ENCODE measurements at places on chromosomes 3 and 15.

DNA sequence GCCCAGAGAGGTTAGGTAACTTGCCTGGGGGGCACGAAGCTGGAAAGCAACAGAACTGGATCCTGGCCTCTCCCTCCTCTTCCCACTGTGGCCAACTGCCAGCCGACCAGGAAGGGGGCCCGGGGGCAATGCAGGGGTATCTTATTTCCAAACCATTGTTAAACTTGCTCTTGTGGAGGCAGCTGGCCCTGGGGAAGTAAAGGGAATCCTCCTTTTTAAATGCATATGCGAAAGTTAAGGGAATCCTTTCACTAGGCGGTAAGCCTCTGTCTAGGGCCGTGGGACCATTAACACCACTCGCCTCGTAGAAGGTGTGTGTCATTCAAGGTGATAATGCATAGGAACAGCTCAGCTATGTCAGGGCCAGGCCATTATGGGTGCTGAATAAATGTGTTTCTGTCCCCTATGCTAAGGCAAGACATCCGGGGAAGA is 68.6 kb downstream of the ST6GAL1 start:
- no peak for DNase-seq

DNA sequence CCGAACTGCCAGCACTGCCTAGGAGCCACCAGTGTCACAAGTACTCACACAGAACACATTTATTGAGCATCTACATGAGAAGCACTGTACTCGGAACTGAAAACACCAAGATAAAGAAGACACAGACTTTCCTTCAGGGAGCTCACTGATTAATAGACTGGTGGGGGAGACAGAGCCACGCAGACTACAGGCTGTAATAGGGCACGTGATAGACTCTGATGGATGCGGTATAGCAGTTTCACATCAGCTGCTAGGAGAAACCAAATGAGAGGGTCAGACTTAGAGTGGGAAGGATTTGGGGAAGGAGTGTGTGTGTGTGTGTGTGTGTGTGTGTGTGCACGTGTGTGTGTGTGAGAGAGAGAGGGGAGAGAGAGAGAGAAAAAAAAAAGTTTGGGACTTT is 12.1 kb downstream of the EPHB1 start:
- DNase-seq, result peak; percentile 18

DNA sequence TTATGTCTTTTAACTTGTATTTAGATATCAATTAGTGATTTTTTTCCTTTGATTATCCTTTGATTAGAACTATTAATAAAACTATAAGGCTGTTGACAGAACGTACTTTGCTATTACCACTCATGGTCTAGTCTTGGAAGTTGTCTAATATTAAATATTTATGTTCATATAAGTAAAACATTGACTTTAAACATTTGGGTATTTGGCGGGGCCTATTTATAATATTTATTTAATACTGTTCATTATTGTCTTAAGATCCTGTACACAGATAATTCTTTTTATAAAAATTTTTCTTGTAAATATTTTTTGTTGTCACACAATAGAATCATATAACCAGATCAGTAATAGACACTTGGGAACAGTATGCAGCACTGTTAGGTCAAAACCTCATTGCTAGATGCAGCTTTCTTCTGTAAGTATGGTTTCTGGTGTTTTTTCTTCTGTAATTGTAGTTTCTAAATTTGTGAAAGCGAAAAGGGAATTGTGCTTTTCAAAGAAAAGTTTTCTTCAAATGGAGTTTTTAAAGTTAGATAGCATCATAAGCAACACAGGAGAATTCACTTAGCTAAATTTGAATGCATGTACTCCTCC is 93.4 kb downstream of the FNDC3B start:
- DNase-seq, result no peak

GRCh38 chr15:92316586-92317295 is 76.9 kb upstream of the ST8SIA2 start:
- DNase-seq, result no peak

DNA sequence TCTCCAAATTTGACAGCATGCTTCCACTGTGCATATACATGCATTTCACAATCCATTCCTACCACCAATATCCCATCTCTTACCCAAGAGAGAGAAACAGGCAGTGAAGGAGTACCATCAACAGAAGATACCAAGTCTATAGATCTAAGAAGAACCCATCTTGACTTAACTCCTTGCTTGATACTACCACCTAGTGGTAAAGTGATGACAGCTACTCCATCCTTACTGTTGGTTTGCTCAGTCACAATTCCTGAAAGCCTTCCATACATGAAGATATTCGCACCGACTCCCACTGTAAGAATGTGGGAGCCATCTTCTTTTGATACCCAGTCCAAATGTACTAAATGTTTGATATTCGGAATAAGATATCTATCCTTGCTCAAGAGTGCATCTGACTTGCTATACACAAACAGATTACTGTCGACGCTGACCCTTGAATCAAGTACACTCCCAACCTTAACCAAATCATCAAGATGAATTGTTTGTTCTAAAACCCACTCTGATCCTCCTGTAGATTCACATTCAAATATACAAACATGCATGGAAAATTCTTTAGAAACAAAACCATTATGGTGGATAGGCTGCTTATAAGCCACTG is 123.1 kb downstream of the DMXL2 start:
- peak; percentile 24 for DNase-seq

DNA sequence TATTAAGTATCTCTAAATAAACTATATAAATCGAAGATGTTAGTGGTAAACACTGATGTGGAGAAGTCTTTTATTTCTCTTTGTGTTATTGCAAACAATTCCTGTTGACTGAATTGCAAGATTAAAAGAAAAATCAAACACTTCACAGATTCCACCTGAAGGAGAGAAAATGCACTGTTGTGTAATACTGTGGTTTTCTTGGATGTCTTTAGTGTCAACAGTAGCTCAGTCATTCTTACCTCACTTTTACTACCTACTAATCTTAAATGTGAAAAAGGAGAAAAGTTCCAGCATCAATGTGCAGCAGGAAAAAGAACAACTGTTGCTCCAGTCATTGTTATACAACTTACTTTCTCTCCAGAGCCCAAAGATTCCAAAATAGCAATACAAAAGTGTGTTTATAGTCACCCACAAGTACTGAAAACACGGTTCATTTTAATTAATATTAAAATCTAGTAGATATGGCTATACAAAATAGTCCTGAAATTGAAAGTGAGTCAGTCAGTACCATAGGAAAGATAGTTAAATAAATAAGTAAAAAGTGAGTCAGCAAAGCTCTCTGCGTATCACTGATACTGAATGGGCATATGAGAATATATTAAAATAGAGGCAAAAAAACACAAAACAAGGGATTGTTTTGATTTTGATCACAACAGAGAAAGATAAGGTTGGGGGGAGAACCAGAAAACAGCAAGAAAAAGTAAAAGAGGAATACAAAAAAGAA is 90.5 kb upstream of the CSPG5 start:
- no peak for DNase-seq

DNA sequence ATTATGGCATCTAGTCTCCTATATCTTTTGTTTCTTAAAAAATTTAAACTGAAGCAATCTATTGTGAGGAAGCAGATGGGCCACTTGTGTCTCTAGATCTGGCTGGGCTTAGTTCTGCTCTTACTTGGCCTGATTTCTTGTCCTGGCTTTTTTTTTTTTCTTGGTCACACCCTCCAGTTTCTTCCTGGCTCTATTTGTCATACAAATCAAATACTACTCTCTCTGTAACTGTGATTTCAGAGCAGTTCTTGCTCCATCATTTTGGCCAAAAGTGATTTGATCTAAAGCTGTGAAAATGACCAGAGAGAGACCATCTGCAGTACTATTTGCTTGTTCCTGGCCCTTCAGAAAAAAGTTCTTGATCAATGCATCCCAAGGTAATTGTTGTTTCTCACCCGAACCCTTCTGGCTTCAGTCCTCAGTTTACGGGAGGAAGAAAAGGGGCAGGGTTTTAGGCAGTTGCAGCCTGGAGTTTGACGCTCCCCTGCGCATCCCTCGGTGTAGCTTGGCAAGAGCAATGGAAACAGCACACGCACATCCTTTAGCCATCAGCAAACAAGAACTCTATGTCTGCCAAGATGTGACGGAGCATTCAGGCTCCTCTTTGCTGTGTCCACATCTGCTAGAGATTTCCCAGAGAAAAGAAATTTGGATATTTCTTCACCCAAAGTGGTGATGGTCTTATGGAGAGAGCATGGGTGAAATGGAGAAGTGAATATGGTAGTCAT is 31.6 kb downstream of the CHST2 start:
- DNase-seq, result no peak

DNA sequence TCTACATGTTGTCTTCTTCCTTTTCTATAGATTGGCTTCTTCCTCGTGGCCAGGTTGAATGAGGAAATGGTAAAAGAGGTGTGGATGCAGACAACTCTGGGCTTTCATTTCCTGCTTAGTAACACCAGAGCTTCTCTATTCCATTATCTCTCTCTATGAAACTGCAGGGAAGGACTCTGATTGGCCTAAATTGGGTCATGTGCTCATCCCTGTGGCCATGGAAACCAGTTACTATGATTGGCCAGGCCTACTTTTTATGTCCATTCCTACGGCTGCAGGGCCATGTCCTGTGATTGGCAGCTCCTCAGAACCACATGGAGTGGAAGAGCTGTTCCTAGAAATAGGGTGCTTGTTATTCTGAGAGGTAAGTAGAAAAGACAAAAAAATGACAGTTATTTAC is 486.9 kb upstream of the ADAMTS9 start:
- DNase-seq, result no peak

DNA sequence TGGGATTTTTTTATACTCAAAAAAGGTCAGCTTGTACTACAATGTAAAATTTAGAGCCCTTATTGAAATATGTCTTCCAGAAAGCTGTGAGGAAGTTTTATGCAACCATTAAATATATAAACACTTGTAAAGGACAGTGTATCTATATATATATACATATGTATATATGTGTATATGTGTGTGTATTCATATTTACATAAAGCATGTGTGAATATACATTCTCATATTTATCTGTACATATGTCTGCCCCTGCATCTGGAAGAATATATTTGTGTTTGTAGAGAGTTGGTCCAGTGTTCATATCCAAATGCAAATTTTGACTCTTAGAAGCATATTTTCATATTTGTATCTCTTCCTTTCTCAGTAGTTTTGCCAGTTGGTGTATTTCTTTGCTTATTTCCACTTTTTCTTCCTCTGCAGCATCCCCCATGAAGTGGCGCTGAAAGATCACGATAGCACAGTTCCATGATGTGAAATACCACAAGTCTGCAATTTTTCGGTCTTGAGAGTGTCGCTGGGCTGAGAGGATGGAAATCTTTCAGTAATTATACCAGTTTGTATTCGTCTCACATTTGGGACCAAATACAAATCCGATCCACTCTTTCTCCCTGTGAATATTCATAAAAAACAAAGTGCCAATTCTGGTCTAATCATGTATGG is 311.7 kb upstream of the DPH6 start:
- DNase-seq, result no peak

All from fibroblast of skin of abdomen (primary cell).